Psoas muscle (tissue), 8 donors: ENCODE measurements at places on chromosomes 3 and 15.

GRCh38 chr3:115660646-115661337 is 37.5 kb downstream of the GAP43 start:
- DNase-seq, result peak; percentile 16

- DNase-seq, result no peak
These were observed 1.2 kb downstream of the ANXA2 start for GRCh38 chr15:60396560-60396957.

GRCh38 chr15:89735773-89736172 is 15.3 kb downstream of the MESP1 start:
- no peak for DNase-seq

DNA sequence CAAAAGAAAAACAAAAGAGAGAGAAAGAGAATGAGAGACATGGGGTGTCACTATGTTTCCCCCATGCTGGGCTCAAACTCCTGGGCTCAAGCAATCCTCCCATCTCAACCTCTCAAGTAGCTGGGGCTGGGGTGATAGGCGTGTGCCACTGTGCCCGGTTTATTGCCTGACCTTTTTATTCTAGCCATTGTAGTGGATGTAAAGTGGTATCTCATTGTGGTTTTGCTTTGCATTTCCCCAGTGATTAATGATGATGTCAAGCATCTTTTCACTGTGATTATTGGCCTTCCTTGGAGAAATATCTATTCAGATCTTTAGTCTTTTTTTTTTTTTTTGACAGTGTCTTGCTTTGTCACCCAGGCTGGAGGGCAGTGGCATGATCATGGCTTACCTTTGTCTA is 37.7 kb upstream of the GK5 start:
- DNase-seq, result no peak

- no peak for DNase-seq
These were observed 279.3 kb downstream of the KCNH8 start for GRCh38 chr3:19427422-19428149.
